ENCODE measurements at places on chromosomes 3 and 15.

DNA sequence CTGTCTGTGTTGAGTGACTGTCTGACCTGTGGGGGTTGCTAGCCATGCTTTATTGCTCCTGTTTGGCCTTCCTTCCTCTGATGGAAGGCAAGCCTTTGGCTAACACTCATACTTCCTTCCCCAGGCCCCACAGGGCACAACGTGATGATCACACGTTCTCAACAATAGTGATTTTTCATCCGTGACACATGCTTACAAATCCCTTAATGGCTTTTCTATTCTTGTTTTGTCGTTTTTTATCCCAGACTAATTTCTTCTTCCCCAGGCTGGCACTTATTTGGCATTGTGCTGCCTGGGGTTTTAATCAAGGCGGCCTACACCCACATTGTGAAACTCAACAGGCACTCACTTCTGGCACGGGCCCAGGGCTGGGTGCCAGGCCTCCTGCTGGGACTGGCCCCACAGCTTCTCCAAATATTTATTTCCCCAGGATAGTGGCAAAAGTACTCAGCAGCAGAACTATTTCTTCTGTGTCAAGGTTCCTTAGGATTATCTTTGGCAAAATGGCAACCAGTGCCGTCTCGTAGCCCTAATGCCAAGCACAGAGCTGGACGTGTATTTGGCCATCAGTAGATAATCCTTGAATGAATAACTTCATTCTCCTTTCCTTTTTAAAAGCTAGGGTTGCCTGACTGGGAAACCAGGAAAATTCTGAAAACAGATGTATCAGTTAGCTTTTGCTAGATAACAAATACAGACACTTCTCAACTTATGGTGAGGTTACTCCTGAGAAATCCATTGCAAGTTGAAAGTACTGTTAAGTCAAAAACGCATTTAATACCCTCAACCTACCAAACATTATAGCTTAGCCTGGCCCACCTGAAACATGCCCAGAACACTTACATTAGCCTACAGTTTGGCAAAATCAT lies 30.6 kb downstream of the CMTM7 start:
- no peak for DNase-seq

DNA sequence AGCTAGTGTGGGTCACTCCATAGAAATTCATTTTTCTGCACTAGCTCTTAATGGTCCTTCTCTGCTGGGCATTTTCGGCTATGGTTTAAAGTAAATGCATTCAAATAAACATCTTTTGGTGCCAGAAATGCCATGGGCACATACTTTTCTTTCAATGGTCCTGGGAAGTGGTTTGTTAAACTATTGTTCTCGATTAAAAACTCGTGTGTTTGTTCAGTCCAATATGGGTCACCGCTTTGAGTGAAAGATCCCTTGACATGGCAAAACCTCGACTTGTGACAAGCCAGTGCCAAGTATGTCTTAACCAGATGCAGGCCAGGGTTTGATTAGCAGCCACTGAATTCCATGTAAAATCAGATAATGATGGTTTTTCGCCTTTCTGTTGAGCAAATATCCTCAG lies 331.9 kb upstream of the WNT5A start:
- no peak for DNase-seq

DNA sequence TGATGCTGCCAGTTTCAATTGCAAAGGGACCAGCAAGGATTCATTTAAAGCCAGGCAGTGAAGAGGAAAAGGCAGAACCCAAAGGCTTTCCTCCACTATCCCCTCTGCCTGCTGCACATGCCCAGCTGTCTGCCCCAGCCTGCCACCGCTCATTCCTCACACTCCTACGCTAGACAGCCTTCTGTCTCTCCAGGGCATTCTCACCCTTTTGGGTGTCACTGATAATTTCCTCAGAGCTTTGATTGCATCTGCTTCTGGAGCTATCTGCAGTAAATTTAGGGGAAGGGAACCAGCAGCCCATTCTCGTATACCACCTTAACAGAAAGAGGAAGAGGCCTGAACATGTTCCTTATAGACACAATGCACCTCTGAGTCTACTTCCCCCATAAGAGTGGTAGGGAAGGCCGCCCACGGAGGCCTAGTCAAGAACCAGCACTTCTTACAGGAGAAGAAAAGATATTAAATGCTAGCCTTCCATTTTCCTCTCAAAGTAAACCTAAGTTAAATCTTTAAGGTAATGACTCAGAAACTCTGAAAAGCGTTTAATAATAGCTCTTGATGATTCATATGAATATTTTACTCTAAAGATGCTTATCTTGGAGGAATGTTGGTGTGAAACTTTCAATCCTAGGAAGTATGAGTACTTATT lies 20.9 kb downstream of the NUDT16 start:
- DNase-seq, result no peak

DNA sequence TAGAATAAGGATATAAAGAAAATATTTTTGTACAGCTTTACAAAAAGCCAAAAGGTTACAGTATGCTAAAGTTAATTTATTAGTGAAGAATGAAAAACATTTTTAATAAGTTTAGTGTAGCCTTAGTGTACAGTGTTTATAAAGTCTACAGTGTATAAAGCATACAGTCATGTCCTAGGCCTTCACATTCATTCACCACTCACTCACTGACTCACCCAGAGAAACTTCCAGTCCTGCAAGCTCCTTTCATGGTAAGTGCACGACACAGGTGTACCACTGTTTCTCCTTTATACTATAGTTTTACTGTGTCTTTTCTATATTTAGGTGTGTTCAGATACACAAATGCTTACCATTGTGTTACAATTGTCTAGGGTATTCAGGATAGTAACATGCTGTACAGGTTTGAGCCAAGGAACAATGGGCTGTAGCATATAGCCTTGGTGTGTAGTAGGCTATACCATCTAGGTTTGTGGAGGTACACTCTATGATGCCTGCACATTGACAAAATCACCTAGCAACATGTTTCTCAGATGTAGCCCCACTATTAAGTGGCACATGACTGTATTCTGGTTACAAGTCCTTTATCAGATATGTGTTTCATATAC lies 197.1 kb upstream of the KBTBD8 start:
- DNase-seq, result no peak

DNA sequence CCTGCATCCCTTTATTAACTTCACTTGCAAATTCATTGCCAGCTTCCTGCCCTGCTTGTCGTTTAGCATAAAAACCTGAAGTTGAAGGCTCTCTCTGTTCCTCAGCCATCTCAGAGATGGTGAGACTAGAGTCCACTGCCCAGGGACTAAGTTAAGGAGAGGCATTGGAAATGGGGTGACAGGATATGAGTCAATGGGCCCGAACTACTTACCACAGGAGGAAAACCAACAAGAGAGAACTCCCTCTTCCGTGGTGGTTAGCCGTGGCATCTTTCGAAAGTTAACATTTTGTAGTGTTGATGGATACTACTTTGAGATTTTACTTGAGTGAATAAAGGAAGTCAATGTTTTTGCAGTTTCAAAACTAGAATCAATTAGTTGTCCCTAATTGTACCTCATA lies 65.3 kb downstream of the LRTM1 start:
- DNase-seq, result no peak

DNA sequence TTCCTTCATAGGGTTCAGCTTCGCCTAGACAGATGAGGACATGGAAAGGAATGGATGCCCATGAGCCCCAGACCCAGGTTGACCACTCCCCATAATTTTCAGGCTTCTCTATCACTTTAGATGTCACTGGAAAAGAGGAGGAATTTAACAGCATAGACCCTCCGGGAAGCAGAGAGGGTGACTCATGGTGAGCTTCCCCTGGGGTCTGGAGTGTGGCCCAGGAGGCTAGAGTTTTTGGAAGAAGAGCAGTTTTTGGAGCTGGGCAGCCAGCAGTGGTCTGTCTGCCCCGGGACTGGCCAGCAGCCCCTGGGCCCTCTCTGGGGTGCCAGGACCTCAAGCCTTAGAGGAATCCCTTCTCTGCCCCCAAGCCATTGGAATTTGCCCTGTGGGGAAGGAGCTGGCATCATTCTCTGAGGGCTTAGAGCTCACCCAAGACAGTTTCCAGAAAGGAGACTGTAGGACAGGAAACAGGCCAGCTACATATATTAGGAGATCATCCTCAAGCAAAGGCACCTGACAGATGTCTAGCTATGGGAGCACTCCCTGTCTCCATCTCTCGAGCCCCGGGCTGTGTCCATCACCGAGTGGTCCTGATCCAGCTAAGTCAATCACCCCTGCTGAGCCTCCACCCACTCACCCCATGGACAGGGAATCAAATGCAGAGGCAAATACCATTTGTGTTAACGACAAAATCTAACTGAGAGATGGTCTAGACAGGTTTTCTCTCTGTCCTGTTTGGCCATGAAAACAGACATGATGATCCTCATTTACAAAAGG lies 67.3 kb downstream of the MEGF11 start:
- DNase-seq, result no peak
